ENCODE measurements at places on chromosomes 5 and 9.

DNA sequence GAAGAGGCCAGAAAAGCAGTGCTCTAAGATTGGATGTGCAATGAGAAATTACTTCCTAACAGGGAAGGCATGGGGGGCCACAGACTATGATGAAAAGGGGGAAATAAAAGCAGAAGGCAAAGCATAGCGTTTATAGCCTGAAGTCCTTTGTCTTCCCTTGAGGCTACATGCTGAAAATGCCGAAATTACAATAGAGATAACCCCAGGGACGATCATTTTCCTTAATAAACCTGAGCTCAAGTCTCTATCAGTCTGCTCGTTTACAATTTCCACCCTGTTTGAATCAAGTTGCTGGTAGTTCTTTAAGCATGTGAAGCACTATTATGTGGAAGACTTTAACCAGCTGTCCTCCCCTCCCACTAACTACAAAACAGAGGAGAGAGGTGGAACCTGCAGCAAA is 60.4 kb downstream of the FREM1 start:
- no peak for DNase-seq

- DNase-seq, result no peak
These were observed 81.5 kb upstream of the MSX2 start for GRCh38 chr5:174642816-174643405.

DNA sequence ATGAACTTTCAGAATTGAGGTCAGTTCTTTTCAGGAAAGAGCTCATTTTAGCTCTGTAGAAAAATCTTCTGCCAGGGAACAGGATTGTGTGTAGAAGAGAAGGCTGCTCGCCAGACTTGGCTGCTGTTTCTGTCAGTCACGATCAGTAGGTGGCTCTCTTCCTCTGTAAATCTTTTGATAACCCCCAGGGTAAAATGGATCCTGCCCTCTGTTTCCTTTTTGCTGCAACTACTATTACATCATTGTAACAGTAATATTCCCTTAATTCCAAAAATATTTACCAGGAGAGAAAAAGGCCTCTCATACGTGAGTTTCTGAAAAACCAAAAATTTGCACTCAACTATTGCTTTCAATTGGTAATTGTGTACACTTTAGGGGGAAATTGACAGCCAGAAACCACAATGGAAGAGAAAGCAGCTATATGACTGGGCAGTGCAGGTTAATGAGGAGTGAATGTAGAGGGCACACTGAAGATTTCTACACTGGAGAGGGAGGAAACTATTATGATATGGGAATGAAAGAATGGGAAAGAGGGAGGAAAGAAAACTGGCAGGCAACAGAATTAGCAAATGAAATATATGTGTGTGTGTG is 12.3 kb downstream of the IFNA21 start:
- no peak for DNase-seq

- DNase-seq, result no peak
These were observed 43.7 kb upstream of the OSMR start for GRCh38 chr5:38802125-38802524.
